ENCODE measurements at places on chromosomes 13 and 19.

DNA sequence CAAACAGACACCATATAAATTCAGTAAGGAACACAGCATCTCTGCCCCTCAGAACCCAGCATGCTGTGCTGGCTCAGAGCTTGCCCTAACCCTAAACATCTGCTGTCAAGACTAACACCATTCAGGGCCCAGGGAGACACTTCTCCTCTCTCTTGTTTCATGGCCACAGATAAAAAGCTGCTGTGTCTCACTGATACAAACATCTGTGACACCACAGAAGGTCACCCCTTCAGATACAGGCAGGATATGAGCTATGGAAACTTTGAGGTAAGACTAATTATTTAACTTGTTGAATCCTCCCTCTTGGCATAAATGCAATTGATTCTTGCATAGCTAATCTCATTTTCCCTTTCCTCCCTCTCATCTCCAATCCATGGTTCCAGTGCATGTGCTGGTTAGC, 61.6 kb upstream of the GPR12 start:
- H3K27ac ChIP-seq = no peak overlapping the region
- H3K36me3 ChIP-seq = no peaks in the 10 kb centered on the region
- no peaks in the 10 kb centered on the region for H3K4me1 ChIP-seq
- H3K27me3 ChIP-seq = no peaks in the 10 kb centered on the region
- DNase-seq = no peak

DNA sequence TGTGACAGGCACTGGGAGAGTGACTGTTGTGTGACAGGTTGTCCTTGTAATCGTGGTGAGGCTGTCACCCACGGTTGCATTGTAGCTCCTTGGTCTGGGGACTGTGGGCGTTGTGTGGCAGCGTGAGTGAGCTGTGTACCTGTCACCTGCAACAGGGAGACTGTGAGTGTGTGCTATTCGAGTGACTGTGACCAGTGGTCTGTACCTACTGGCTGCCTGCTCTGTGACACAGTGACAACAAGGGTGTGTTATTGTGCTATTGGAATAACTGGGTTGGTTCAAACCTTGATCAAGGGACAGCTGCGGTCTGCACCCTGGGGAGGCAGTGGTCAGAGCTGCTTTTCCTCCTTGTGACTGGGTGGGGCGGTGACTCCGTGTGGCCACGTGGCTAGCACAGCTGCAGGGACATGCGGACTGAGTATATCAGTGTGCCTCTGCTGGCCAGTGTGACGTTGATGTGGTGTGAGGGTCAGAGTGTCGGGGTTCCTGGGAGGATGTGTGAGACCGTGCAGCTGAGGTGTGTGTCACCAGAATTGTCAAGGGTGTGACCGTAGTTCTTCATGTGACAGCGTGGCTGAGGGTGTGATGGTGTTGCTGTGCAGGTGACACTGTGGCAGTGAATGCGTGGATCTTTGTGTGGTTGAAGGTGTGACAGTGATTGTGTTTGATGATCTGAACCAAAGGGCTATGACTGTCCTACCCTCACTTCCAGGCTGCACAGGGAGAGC, 10.1 kb upstream of the NFIX start:
- H3K4me3 ChIP-seq = no peak overlapping the region
- H3K27me3 ChIP-seq = no peaks in the 10 kb centered on the region
- H3K36me3 ChIP-seq = no peaks in the 10 kb centered on the region

GRCh38 chr19:44879309-44880065, 11.6 kb upstream of the TOMM40 start:
- no peak overlapping the region for H3K4me3 ChIP-seq
- H3K27me3 ChIP-seq = no peaks in the 10 kb centered on the region
- H3K4me1 ChIP-seq = peaks cover 4% of the 10 kb centered on the region
- no peaks in the 10 kb centered on the region for H3K36me3 ChIP-seq
- no peak for DNase-seq
- H3K27ac ChIP-seq = no peak overlapping the region

GRCh38 chr13:22175815-22176214, 504.9 kb downstream of the FGF9 start:
- no peaks in the 10 kb centered on the region for H3K36me3 ChIP-seq
- no peak overlapping the region for H3K4me3 ChIP-seq
- H3K27me3 ChIP-seq = no peaks in the 10 kb centered on the region
- H3K27ac ChIP-seq = no peak overlapping the region

GRCh38 chr19:3573858-3574637, 1.3 kb downstream of the HMG20B start:
- H3K36me3 ChIP-seq = peaks cover 17% of the 10 kb centered on the region
- H3K4me1 ChIP-seq = peaks cover 18% of the 10 kb centered on the region
- H3K27me3 ChIP-seq = no peaks in the 10 kb centered on the region

- no peak overlapping the region for H3K27ac ChIP-seq
- H3K36me3 ChIP-seq = no peaks in the 10 kb centered on the region
- DNase-seq = no peak
- H3K4me3 ChIP-seq = no peak overlapping the region
- H3K27me3 ChIP-seq = peaks cover 38% of the 10 kb centered on the region
Observed at GRCh38 chr19:1668486-1669270, 16.3 kb upstream of the TCF3 start.

GRCh38 chr13:35838356-35838755, 292.8 kb downstream of the DCLK1 start:
- H3K27me3 ChIP-seq = no peaks in the 10 kb centered on the region
- no peak overlapping the region for H3K27ac ChIP-seq
- H3K4me1 ChIP-seq = no peaks in the 10 kb centered on the region
- no peaks in the 10 kb centered on the region for H3K36me3 ChIP-seq
- DNase-seq = no peak

GRCh38 chr13:96089749-96090239, at the start of gene HS6ST3:
Gene HS6ST3 (plus strand): TSS chr13:96090107.
- peak within 1 kb of the TSS; percentile 11 for H3K4me3 ChIP-seq
- no peak for DNase-seq
- no peaks in the 10 kb centered on the region for H3K36me3 ChIP-seq
- H3K27me3 ChIP-seq = peaks cover 51% of the 10 kb centered on the region
- H3K4me1 ChIP-seq = peaks cover 1% of the 10 kb centered on the region

DNA sequence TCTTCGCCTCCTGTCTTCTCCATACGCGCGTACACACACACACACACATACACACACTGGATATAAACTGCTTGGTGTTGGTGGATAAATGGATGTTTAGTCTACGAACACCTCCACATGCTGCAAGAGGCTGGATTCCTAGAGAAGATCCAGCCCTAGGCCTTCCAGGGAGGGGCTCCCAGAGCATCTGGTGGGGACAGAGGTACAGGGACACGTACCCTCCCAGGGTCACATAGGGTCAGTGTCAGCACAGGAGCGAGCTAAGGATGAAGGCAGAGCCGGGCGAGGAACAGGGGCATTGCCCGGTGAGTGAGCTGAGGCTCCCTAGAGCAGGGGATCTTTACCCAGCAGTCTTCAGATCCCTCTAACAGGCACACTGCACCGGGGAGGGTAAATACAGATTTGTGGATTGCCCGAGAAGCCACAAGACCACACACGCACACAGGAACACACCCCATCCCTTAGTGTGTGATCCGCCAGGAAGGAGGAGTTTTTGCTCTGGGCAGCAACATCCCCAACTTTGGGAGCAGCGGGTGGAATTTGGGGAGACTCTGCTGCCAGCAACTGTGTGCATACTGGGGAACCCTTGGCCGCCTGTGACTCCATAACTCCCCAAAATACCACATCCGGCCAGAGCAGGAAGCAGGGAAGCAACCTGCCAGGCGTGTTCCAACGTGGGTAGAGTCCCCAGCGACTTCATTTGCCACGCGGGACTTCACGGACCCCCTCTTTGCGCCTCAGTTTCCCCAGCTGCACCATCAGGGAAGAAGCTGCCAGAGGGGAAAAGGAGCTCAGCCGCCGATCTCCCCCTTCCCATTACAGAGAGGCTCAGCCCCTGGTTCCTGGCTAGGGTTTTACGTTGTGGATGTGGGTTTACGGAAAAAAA, 5.8 kb upstream of the TLE2 start:
- peaks cover 36% of the 10 kb centered on the region for H3K27me3 ChIP-seq
- peak overlapping the region; percentile 97 for H3K27ac ChIP-seq
- peaks cover 21% of the 10 kb centered on the region for H3K4me1 ChIP-seq
- H3K4me3 ChIP-seq = peak overlapping the region; percentile 79
- DNase-seq = peak; percentile 68

DNA sequence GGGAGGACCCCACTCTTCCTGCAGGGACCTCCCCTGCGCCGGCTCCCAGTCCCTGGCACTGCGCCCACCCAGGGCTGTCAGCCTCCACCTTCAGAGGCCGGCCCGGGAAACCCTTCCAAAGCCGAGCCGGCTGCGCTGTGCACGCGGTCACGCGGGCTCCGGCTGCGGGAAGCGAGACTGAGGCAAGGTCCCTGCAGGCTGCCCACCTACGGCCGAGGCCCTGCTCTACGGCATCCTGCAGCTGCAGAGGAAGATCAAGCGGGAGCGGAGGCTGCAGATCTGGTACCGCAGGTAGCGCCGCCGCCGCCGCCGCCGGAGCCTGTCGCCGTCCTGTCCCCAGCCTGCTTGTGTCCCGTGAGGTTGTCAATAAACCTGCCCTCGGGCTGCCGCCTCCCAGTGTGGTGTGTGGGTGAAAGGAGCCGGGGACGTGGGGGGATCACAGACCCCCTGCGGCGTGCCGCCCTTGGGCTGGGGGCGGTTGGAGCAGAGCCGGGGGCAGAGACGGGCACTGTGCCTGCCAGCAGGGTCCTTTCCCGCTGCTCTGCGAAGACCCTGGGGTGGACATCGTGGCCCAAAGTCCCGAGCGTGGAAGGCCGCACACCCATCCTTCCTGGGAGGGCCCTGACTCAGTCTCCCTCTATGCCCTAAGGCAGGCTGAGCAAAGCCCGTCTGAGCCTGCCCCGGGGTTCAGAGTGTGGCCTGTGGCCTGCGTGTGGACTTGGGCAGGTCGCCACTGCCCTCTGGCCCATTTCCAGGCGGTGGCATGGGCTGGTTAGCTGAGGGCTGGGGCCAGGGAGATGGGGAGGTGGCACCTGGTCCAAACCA, 5.9 kb downstream of the GAMT start:
- no peak for DNase-seq
- H3K27me3 ChIP-seq = no peaks in the 10 kb centered on the region
- H3K27ac ChIP-seq = no peak overlapping the region
- peaks cover 12% of the 10 kb centered on the region for H3K4me1 ChIP-seq
- no peak overlapping the region for H3K4me3 ChIP-seq

DNA sequence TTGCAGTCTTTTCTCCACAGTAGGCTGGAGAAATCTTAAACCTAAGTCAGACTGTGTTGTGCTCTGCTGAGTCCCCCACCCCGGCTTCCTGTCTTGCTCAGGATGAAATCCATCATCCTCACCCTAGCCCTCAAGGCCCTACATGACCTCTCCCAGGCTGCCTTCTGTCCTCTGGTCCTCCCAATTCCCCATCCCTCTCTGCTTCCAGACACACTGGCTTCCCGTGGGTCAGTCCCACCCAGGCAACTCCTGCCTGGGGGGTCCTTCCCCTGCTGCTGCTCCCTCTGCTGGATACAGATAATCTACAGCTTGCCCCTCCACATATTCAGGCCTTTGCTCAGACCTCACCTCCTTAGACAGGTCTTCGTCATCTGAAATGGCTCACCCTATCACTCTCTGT, 18.4 kb upstream of the CBY2 start:
- H3K27me3 ChIP-seq = no peaks in the 10 kb centered on the region
- H3K27ac ChIP-seq = no peak overlapping the region
- DNase-seq = no peak
- H3K4me3 ChIP-seq = no peak overlapping the region

DNA sequence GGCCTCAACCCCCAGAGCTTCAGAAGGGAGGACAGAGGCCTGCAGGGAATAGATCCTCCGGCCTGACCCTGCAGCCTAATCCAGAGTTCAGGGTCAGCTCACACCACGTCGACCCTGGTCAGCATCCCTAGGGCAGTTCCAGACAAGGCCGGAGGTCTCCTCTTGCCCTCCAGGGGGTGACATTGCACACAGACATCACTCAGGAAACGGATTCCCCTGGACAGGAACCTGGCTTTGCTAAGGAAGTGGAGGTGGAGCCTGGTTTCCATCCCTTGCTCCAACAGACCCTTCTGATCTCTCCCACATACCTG, 969 bp upstream of the CEACAM5 start:
- H3K4me1 ChIP-seq = peaks cover 4% of the 10 kb centered on the region
- DNase-seq = no peak
- H3K36me3 ChIP-seq = no peaks in the 10 kb centered on the region
- no peak overlapping the region for H3K27ac ChIP-seq
- no peak overlapping the region for H3K4me3 ChIP-seq

- no peaks in the 10 kb centered on the region for H3K36me3 ChIP-seq
- H3K4me1 ChIP-seq = peaks cover 5% of the 10 kb centered on the region
- no peak overlapping the region for H3K27ac ChIP-seq
- DNase-seq = no peak
Observed at GRCh38 chr13:48647625-48648024, 6.1 kb upstream of the CYSLTR2 start.

DNA sequence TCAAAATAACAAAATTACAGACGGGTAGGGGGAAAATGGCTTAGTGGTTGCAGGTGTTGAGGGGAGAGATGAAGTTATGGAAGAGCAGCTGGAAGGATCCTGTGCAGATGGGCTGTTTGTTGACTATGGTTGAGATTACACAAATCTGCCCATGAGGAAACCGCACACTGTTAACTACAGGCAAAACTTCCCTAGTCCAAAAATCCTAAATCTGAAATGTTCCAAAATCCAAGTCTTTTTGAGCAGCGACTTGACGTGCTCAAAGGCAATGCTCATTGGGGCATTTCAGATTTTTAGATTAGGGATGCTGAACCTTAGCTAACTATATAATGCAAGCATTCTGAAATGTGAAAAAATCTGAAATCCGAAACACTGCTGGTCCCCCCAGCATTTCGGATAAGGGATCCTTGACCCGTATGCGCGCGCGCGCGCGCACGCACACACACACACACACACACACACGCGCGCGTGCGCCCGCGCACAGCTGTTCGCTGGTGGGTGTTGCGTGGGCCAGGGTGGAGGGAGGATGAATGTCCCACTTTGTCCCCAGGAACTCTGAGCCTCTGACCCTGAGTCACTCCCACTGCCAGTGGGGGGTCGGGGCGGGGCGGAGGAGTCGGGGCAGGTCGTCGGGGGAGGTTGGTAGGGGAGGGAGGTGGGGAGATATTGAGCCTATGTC, 6.8 kb downstream of the F2RL3 start:
- peaks cover 46% of the 10 kb centered on the region for H3K4me1 ChIP-seq
- H3K27ac ChIP-seq = no peak overlapping the region
- DNase-seq = no peak
- H3K27me3 ChIP-seq = peaks cover 44% of the 10 kb centered on the region
- no peak overlapping the region for H3K4me3 ChIP-seq
- H3K36me3 ChIP-seq = peaks cover 4% of the 10 kb centered on the region

GRCh38 chr19:38293281-38293680, 10.8 kb upstream of the C19orf33 start:
- no peak overlapping the region for H3K27ac ChIP-seq
- no peaks in the 10 kb centered on the region for H3K36me3 ChIP-seq
- no peak overlapping the region for H3K4me3 ChIP-seq

- H3K27ac ChIP-seq = no peak overlapping the region
- H3K36me3 ChIP-seq = no peaks in the 10 kb centered on the region
- peaks cover 3% of the 10 kb centered on the region for H3K4me1 ChIP-seq
- H3K27me3 ChIP-seq = peaks cover 19% of the 10 kb centered on the region
Observed at GRCh38 chr13:42808341-42808940, 27.1 kb downstream of the FAM216B start.

GRCh38 chr19:55676889-55677505, 2.0 kb downstream of the EPN1 start:
- peak overlapping the region; percentile 94 for H3K4me3 ChIP-seq
- H3K4me1 ChIP-seq = peaks cover 53% of the 10 kb centered on the region
- peaks cover 33% of the 10 kb centered on the region for H3K36me3 ChIP-seq
- H3K27ac ChIP-seq = peak overlapping the region; percentile 61
